SHP77 (cell line): ENCODE measurements at places on chromosomes 7 and 10.

DNA sequence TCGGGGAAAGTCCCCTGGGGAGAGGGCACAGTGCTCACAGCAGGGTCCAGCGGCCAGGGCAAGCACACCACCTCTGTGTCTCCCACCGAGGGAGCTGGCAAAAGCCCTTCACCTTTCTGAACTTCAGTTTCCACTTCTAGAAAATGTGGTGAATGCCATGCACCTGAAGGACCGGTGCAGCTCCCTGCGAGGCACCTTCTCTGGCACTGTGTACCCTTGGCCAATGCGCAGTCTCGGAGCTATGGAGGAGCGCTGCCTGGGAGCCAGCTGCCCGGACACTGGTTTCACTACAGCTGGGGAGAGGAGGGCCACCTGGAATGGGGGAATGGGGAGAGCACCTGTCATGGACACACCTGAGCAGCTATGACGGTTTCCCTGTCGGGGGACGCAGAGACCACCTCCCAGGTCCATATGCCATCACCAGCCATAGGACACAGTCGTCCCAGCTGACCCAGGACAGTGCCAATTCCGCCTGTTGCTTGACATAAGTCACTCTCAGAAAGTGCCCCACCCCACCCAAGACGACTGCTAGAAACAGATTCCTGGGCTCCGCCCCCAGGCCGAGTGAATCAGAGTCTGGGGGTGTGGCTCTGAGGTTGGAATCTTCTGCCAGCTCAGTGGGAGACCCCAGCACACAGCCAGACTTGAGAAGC is 16.8 kb downstream of the RASGEF1A start:
- DNase-seq: no peak

- no peak for DNase-seq
Measured at GRCh38 chr7:48710995-48711394, 213.4 kb upstream of the CDC14C start.

DNA sequence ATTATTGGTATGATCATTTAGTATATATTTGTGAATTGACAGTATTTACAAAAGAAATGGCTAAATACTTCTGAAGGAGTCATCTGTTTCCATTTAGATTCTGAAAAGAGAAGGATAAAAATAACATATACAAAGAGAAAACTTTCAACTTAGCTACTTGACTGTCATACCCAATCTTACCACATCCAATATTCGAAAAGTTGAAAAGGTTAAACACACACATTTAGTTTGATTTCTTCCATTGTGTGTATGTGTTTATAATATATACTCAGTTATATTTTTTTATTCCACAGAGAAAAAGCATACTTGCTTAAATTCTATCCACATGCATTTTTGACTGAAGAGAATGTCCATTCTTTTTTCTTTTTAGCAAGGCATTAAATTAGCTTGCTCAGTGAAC is 470.7 kb downstream of the TFEC start:
- DNase-seq: no peak

- DNase-seq: no peak
Measured at GRCh38 chr10:74227697-74228424, 76.8 kb downstream of the ADK start.

- DNase-seq: no peak
Measured at GRCh38 chr7:33726582-33726981, 178.8 kb upstream of the BMPER start.

DNA sequence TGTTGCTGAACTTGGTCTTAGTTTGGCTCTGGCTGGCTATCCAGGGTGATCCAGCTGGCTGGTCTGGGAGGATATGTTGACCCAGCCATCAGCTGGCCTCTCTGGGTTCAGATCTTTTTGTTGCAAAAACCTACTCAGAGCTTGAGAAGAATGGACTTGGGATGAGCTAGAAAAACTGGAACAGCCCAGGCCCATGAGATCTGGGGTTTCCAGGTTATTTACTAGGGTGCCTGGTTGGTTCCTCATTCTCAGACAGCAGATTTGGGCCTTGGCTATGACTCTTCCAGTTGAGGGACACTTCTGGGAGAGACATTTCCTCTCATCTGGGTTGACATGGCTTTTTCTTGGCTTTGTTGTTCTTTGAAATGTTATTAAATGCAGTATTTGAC is 116.6 kb downstream of the ADCY1 start:
- no peak for DNase-seq

DNA sequence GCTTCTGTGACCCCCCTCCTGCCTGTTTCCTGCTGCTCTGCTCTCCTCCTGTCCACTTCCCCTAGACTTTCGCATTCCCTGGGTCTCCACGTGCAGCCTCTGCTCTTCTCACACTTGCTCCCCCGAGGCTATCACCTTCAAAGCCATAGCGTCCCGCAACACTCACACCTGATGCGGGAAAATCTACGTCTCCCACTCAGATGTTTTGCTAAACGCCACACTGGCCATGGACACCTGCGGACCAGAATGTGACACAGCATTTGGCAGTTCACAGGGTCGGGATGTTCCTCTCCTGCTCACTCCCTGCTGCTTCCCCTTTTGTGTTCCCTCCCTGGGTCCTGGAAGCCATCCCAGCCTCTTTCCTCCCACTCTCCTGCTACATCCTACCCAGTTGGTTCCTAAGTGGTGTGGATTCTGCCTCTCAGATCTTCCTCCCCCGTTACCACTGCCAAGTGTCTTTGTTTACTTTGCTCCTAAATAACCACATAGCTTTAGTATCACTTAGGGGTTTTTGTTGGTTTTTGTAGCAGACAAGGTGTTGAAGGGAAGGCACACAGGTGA is 33.7 kb upstream of the RBM33 start:
- DNase-seq: no peak

DNA sequence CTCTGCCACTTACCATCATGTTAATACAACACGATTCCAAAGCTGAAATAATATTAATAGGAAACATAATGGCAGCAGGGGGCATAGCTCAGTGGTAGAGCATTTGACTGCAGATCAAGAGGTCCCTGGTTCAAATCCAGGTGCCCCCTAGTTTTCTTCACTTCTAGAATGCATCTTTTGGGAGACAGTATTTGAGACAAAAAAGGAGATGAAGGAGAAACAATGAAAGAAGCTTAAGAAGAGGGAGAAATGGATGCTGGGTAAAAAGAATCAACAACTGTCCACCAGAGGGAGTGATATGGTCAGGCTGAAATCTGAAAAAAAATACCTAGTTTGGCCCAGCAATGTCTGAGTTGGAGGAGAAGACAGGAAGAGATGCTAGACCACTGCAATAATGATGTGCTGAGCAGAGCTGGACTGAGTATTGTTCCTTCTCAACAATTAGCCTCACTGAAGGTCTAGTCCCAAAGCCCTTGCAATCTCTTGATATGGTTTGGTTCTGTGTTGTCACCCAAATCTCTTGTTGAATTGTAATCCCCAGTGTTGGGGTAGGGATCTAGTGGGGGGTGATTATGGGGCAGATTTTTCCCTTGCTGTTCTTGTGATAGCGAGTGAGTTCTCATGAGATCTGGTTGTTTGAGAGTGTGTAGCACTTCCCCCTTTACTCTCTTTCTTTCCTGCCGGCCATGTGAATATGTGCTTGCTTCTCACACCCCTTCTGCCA is 48.3 kb downstream of the ZNF783 start:
- no peak for DNase-seq
